ENCODE measurements at places on chromosomes 5 and 9.

GRCh38 chr9:76624391-76625048, 139.7 kb upstream of the PCA3 start:
- DNase-seq: no peak

DNA sequence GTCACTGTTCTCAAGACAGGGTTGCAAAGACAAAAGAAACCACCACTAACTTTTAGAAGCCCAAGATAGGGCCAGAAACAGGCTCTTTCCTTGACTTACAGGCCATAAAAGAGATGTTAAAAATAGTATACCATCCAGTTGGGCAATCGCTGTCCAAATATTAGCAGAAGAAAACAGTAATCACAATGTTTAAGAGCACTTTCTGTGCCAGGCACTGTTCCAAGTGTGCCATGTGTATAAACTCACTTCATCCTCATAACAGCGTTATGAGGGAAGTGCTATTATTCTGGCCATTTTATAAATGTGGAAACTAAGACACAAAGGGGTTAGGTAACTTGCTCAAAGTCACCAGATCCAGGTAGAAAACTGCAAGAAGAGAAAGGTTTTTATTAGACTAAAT, 111.7 kb downstream of the KCNN2 start:
- DNase-seq: no peak

GRCh38 chr9:78286125-78286524, 10.8 kb upstream of the PSAT1 start:
- DNase-seq: no peak

DNA sequence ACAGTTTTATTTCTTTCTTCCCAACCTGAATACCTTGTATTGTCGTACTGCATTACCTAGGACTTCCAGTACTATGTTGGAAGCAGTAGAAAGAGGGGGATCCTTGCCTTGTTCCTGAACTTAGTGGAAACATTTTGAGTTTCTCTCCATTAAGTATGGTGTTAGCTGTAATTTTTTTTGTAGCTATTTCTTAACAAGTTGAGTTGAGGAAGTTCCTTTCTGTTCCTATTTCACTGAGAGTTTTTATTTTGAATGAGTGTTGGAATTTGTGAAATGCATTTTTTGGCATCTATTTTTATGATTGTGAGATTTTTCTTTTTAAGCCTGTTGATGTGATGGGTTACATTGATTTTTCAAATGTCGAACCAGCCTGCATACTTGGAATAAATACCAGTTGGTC, 49.0 kb downstream of the FSD1L start:
- DNase-seq: no peak

GRCh38 chr5:16931334-16932110, 4.6 kb downstream of the MYO10 start:
- no peak for DNase-seq

- no peak for DNase-seq
Observed at GRCh38 chr9:135353935-135354334, 125.6 kb upstream of the PPP1R26 start.

Data from vagina (tissue), 2 donors.